ENCODE measurements at places on chromosomes 2 and 18. TPM values are rescaled to one million over a fixed set of nuclear protein-coding genes. Genes with fewer than 3 reads are reported as not detected.

DNA sequence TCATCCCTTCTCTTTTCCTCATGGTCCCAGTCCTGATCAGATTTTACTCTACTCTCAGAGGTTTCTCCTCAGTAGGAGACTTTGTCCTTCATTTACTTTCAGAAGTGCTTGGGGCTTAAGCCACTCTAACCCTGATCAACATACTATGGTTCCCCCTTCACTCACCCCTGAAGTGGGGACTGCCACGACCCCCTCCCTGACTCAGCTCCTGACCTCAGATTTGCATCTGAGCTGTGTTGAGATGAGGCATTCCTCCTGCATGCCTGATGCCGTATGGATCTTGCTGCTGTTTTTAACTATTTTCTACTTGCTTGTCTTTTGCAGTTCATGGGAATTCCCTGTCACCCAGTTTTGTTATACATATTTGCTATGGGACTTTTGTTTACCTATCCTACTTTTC is 306.7 kb upstream of the CHST9 start:
- DNase-seq, result no peak

D2HGDH gene
- 9.4 TPM for total RNA-seq

OBSL1 gene
- 40.4 TPM for total RNA-seq

NPAS2 gene
- total RNA-seq, result 6.5 TPM

GRCh38 chr18:49731421-49731841 is 81.9 kb downstream of the ACAA2 start:
- no peak for DNase-seq

DNA sequence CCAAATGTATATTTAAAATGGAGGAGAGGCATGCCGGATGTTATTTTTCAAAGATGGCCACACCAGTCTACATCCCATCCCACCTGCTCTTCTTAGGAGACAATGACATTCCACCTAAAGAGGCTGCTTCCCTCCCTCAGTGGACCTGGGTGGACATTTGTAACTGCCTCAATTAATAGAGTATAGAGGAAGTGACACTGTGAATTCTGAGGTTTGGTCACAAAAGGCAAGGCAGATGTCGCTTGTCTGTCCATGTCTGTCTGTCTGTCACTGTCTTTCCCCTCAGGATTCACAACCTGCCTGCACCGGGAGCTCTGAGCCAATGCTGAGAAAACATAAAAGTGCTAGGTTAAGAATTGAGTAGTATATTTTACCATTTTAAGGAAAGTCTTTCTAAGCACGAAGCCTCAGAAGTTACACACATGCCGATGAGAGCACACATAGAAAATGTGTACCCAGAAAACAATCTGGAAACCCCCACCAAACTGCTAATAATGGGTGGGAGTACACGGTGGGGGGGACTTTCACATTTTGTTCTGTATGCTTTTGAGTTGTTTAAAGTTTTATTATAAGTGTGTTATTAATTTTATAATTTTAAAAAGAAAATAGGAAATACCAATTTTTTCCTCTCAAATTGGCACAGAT is 21.0 kb downstream of the MIB1 start:
- no peak for DNase-seq

- no peak for DNase-seq
Measured at GRCh38 chr2:162245061-162245460, 1.8 kb upstream of the FAP start.

GRCh38 chr18:37261988-37262387 is 303.6 kb downstream of the CELF4 start:
- DNase-seq, result no peak

DNA sequence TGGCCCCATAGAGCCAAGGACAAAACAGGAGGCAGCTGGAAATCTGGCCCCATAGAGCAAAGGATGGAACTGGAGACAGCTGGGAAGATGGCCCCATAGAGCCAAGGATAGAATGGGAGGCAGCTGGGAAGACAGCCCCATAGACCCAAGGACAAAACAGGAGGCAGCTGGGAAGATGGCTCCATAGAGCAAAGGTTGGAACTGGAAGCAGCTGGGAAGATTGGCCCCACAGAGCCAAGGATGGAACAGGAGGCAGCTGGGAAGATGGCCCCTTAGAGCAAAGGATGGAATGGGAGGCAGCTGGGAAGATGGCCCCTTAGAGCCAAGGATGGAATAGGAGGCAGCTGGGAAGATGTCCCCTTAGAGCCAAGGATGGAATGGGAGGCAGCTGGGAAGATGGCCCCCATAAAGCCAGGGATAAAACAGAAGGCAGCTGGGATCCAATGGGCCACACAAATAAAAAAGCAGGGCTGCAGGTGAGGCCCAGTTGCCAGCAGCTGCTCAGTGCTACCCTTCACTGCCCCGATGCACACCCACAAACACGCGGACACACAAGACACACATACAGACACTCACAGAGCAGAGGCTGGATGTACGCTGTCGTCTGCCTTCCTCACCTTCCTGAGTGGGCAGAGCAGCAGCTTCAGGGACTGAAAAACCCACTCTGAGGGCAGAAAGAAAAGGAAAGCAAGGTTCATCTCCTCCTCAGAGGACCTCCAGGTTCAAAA is 505.4 kb upstream of the MYT1L start:
- DNase-seq, result no peak

DNA sequence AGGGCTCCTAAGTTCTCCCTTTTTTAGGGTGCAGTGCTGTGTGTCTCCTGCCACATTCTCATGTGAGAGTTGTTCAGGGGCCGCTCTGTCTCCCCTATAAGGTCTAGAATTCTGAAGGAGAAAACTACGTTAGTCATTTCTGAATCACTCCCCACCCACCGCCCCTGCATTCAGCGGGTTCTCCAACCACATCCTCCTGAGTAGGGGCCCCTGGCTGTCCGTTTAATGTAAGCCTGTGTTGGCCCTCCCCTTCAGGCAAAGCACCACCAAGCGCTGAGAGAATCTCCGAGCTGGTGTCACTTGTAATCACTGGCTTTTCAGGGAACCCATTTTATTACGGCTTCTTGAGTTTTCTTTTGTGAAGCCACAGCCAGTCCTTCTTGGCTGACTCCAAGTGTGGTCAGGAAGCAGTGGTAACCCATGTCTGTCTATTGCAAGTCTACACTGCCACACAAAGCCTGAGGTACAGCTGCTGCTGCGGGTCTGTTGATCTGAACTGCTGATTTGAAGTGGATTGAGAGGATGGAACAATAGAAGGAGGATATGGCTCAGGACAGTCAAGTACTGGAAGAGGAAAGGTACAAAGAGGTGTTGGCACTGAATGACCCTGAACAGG is 16.9 kb downstream of the LCT start:
- no peak for DNase-seq

DNA sequence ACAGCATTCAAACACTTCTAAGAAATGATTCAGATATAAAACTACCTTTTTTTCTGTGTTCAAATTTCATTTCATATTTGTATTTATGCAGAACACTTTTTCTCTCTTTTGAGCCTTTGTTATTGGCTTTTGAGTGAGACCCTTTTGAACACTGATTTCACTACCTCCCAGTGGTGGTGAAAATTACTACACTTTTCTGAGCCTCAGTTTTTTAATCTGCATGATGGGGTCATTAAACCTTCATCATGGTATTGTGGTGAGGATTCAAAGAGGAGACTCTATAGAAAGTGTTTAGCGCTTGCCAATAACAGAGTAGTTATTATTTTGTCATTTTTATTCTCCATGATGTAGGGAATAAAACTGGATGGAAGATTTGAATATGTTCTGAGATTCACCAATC is 169.8 kb downstream of the THSD7B start:
- no peak for DNase-seq

DNA sequence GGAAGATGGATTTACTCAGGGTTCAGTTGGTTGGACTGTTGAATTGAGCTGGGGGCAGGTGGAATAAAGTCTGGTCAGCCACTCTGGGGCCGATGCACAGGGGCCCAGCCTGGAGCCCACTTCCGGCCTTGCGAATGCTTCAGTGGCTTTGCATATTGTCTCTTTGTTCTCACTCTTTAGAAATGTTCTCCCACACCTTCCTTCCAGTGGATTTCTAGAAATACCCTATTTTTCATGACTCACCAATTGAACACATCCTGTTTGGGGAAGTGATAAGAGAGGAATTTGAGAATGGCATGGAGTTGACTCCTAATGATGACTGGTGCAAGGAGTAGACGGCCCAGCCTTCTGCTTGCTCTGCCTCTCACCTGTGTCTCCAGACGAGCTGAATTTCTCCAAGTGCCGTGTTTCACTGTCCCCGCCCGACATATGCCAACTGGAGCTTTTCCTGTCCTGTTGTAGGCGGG is 28.1 kb downstream of the ASAP2 start:
- no peak for DNase-seq

GPR35 gene
- 0.41 TPM for total RNA-seq

NEU4 gene
- total RNA-seq, result 1.6 TPM

EFEMP1 gene
- total RNA-seq, result 7.3 TPM

DNA sequence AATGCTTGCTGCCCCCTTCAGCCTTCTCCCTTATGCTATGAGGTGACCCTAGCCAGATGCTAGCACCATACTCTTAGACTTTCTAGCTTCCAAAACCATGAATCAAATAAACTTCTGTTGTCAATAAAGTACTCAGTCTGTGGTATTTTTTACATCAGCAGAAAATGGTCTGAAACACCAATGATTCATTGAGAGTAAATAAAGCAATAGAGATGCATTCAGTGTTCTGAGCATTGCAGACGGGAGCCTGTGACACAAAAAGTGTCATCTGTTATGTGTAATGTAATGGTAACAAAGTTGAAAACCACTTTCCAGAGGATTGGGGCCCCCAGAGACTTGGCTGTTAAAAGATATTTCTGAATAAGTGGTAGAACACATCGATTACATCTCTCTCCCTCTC is 758.0 kb upstream of the NRXN1 start:
- no peak for DNase-seq

GRCh38 chr2:8376603-8377410 is 305.0 kb upstream of the ID2 start:
- DNase-seq, result no peak

PNKD gene
- total RNA-seq, result 15.1 TPM

APLF gene
- total RNA-seq, result 11.8 TPM

- DNase-seq, result no peak
Measured at GRCh38 chr2:113291191-113291590, 12.5 kb upstream of the PAX8 start.

- DNase-seq, result no peak
Measured at GRCh38 chr2:58432491-58433170, 191.5 kb upstream of the FANCL start.

EML6 gene
- total RNA-seq, result 5.3 TPM

STARD6 gene
- 0.82 TPM for total RNA-seq

GRHL1 gene
- total RNA-seq, result 4.9 TPM

DNA sequence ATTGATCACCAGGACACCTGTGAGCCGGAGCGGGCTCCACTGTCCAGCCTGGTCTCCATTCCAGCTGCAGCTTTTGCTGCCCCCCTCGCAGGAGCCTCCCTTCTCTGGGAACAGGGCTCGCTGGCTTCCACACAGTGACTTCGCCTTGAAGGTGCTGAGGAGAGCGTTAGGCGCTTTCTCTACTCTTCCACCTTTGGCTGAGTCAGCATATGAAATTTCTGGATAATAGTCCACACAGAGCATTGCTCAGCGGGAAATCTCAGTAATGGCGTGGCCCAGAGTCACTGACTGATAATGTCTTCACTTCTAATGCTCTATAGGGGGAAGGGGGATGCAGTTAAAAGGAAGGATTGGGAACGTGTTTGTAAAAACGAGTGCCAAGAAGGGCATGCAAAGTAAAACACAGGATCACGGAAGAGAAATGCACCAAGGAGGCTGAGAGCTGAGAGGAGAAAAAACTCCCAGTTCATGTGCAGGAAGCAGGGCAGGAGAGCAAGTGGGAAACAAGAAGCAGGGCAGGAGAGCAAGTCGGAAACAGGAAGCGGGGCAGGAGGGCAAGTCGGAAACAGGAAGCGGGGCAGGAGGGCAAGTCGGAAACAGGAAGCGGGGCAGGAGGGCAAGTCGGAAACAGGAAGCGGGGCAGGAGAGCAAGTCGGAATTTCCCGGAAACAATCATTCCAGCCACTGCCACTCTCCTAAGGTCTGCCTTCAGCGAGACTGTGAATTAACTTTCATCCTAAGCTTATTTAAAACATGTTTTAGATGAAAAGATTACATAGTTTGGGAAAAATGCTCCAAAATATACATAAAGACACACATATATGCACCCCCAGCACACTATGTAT is 77.7 kb downstream of the MYT1L start:
- no peak for DNase-seq

ERMN gene
- total RNA-seq, result under 0.01 TPM

KIDINS220 gene
- total RNA-seq, result 704 TPM

- DNase-seq, result no peak
Measured at GRCh38 chr2:215299337-215299859, 12.5 kb upstream of the ATIC start.

ITPRID2 gene
- 31.4 TPM for total RNA-seq

DNA sequence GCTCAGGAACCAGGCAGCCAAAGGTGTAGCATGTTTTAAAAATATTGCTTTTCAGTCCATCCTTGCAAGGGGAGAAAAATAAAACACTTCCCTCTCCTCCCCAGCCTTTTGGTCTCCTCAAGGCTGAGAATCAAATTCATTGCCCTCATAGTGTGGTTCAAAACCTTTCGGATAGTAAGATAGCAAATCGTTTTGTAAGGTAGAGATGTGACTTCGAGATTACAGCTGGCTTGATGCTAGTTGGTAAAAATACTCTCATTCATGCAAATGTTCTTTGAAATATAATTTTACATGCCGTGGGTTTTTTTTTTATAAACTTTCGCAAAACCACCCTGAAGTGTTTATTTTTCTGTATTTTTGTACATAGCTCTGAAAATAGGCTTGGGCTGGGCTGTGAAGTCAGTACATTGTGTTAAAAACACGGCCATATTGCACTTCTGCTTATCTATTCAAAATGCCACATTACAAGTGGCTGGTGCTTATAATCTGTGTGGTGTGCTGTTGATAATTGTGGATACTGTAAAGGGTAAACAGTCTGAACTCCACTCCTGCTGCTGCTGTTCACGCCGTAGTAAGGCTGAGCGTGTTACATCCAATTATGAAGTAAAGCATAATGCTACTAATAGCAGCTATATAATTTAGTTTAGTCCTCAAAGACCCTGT is 172.0 kb upstream of the SIX3 start:
- DNase-seq, result no peak

GRCh38 chr2:121018136-121019061 is 266.6 kb downstream of the TFCP2L1 start:
- no peak for DNase-seq

- no peak for DNase-seq
Measured at GRCh38 chr2:227383686-227384085, 4.1 kb downstream of the SCYGR1 start.

DNA sequence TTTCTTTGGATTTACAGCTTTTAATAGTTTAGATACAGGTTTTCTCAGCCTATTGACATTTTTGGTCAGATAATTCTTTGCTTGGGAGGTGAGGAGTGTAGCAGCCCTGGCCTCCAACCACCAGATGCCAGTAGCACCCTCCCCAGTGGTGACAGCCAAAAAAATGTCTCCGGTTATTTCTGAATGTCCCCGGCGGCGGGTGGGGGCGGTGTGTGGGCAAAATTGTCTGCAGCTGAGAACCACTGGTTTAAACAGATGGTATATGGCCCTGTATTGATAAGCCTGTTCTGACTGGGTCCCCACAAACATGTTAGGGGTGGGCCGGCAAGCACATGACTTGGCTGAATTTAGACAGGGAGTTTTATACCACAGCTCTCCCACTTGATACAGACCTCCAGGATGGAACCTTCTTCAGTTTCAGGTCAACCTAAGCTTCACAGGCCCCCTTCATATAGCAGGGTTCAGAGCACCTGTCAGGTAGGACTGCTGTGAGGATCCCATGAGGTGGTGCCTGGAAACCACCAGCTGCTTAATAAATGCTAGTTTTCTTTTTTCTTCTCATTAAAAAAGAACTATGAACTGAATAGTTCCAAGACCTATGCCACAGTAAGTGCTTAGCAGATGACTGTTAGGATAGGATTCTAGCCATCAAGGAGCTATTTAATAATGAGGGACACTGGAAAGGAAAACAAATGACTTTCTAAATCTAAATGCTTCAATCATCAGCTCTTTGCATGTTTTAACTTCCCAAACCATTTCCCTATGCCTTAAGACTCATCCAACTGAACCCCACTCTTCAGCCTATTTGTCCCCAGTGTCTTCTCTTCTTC is 18.1 kb downstream of the LPIN2 start:
- DNase-seq, result no peak
